Activated CD8-positive, alpha-beta memory T cell treated with anti-CD3 and anti-CD28 coated beads for 48 hours (primary cell): ENCODE measurements at places on chromosomes 5 and 9.

DNA sequence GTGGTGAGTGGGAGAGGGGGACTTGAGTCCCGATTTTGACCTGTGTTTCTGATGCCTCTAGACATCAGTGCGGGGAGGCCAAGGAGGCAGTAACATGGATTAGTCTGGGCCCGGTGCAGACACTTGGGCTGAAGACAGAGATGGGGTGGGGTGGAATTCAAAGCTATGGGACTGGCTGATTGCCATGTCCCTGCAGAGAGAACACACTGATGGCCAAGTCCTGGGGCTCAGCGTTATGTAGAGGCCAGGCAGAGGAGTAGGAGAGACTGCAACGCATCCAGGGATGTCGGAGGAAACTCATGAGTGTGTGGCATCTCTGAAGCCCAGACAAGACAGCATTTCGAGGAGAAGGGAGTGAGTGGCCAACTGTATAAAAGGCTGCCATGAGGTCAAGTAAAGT, 30.1 kb downstream of the PSD2 start:
- DNase-seq: no peak

- DNase-seq: no peak
Measured at GRCh38 chr5:5315068-5315980, 107.2 kb upstream of the ICE1 start.

DNA sequence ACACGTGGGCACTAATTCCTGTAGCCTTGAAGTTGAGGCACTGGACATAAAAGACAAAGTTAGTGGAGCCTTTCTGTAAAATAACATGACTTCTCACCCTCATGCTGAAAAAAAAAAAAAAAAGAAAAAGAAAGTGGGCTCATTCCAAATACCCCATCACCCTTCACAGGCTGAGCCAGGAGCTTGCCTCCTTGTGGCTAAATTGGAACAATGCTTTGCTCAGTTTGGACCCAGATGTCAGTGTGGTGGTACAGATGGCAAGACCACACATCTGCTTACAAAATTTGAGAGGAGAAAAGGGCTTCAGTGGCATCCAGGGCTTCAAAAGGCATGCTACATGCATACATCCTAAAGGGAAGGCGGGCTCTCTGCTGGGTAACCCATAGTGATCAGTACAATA, 342.8 kb downstream of the EBF1 start:
- DNase-seq: no peak

DNA sequence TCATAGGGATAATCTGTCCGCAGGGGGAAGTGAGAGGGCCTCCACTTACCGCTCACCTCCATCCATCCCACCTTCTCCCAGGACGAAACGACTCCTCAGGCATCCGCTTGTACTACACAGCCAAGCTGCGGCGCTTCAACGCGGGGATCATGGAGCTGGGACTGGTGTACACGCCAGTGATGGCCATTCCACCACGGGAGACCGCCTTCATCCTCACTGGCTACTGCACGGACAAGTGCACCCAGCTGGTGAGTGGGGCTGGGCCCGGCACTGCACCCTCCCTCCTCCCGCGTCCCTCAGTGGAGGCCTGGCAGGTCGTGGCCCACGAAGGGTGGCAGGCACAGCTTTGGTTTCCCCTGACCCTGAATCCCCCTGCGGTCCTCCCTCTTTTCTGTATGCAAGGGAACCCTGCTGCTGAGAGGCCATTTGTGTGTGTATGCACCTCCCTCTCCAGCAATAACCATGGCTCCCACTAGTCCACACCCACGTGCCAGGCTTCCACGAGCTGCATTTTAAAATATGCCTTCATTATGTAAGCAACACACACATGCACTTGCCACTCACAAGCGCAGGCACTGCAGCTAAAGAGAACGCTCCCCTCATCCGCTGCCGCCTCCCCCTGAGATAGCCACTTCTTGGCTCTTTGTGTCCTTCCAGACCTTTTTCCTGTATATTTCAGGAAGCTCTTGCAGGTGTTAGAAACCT, 11.8 kb downstream of the DBH start:
- DNase-seq: no peak

- DNase-seq: no peak
Measured at GRCh38 chr9:130054325-130054786, 650 bp downstream of the GPR107 start.

- no peak for DNase-seq
Measured at GRCh38 chr9:99593610-99594009, 228.1 kb upstream of the NR4A3 start.

- DNase-seq: no peak
Measured at GRCh38 chr9:81729135-81729534, 39.8 kb upstream of the TLE1 start.

DNA sequence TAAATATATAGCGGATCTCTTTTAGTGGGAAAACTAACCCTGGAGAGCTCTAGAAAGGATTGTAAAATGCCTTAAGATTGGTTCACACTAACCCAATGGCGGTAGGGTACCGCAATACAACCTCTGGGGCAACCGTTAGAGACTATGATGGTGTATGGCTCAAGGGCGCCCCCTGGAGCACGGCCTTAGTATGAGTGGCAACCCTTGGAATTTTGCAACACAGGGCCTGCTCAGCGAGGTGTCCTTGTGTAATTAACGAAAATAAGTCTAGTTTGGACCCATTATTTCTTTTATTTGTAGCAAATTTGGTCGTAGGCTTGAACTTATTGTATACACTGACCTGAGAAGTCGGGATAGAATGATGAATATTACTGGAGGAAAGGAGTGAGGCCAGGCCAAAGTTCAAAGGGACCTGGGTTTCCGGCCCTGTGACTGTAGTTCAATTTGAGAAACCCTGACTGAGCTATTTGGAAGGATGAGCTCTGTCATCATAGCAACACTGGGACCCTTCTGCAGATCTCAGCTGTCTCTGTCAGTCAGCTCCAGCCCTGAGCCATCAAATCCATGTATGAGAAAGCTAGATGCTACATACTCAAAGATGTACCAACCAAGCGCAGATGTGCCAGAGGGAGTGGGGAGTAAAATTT, 54.8 kb downstream of the CAMK4 start:
- DNase-seq: peak; percentile 89

- no peak for DNase-seq
Measured at GRCh38 chr5:133470841-133471240, 141.5 kb downstream of the FSTL4 start.

DNA sequence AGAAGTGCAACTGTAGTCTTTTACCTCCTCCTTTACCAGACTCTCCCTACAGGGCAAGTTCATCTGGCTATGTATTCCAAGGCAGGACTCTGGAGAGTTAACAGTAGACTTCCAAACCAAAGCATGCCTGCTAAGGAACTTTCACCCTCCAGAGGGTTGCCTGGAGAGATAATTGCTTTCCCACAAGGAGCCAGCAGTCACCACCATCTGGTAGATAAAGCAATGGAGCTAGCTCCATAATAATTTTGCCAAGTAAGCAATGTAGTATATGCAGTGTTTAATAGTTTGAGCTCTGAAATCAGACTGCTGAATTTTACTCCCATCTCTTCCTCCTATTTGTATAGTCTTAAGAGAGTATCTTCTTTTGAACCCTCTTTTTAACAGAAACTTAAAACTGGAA, 566.8 kb upstream of the PTGER4 start:
- DNase-seq: no peak

- no peak for DNase-seq
Measured at GRCh38 chr5:53438486-53439472, 41.6 kb upstream of the FST start.

DNA sequence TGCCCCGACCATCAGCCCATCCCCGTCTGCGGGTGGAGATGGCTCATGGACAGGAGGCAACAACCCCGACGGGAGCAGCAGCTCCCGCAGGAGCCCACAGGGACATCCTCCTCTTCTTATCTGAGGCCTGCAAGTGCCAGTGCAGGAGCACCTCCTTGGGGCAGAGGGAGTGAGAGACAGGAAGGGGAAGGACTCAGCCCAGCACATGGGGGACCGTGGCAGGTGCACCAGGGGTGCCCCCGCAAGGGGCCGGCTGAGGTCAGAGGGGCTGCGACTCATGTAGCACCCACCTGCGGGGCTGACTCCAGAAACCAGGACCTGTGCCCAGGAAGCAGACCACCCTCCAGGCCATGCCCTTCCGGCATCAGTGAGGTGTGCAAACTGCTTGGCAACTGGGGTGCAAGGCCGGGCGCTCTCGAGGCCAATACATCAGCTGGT, 259.8 kb upstream of the ADAMTS16 start:
- DNase-seq: no peak

DNA sequence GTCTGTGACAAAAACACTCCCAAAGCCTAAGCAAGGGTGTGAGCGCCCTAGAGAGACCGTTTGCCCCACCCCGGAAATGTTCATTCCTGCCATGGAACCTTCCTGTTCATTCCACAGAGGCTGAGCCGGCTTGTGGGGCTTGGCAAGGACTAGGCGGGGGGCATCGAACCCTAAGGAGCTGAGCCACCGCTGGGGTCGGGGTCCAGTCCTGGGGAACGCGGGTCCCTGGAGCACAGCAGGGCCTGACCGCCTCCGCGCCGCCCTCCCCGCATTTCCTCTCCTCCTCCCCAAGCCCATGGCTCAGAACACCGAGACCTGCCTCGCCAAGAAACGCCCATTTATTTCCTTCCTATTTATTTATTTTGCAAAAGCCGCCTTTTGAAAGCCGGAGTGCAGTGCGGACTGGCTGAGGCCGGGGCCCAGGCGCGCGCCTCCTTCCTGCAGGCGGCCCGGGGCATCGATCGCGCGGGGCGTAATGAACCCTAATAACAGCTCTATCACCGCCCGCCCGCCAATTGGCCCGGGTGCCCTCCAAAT, 228.9 kb upstream of the IRX4 start:
- no peak for DNase-seq

GRCh38 chr5:4855036-4855435, 285.1 kb upstream of the ADAMTS16 start:
- no peak for DNase-seq

GRCh38 chr5:147887930-147888329, 9.4 kb downstream of the SCGB3A2 start:
- DNase-seq: no peak

- no peak for DNase-seq
Measured at GRCh38 chr9:12667892-12668291, 25.3 kb upstream of the TYRP1 start.

- no peak for DNase-seq
Measured at GRCh38 chr9:7075154-7075553, 317.4 kb downstream of the KDM4C start.

DNA sequence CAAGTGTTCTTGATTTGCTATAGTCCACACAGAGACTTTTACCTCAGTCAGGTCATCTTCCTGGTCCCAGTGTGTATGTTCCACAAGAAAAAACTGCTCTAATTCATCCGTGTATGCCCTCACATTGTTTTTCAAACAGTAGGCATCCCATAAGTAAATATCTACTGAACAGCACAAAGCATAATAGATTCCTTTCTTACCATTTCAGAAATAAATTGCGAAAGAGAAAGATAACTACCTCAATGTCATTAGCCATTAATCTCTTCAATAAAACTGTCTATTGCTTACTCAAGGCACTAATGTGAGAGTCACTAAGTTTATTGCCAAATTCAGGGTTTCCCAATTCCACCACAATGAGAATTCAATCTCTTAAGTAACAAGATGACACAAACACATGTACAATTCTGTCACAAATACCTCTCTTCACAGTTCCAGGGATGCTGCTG, 9.6 kb downstream of the FBXW2 start:
- no peak for DNase-seq

DNA sequence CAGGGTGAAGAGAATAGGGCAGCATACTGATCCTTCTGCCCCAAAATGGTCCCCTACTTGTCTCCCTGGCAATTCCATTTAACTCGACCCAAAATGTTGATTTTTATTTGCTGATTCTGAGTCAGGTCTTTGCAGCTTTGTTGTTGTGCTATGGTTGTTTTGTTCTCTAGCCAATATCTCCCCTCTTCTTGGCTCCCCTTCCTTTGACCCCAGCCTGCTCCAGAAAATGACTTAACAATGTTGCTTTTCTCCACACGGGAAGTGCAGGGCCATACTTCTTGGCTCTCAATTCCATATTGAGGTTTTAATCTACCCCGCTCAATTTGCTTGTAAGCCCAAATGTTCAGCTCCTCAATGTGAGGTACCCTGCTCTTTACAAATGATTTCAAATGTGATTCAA, 330.0 kb downstream of the RASEF start:
- no peak for DNase-seq

GRCh38 chr9:2260417-2261306, 245.5 kb downstream of the SMARCA2 start:
- no peak for DNase-seq

GRCh38 chr9:2337627-2338026, 284.0 kb upstream of the VLDLR start:
- no peak for DNase-seq

- no peak for DNase-seq
Measured at GRCh38 chr9:123099042-123099441, 65.6 kb downstream of the GPR21 start.

GRCh38 chr5:40399349-40399748, 280.4 kb upstream of the PTGER4 start:
- DNase-seq: no peak
